ENCODE measurements at places on chromosomes 6 and 20.

DNA sequence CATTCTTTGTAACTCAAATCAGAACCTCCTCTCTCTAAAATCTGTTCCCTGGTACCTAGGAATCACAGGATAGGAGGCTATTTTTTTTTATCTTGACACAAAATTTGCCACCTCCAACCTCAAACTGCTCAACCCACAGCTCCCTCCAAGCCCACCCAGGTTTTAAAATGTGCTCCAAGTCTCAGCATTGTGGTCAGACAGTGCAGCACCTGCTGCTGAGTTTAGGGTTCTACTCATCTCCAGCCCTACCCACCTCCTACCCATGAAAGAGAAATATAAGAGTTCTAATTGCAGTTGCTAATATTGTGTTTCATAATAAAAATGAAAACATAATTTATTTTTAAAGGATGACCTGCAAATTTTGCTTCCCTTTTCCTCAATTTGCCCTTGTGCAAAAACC is 496.5 kb downstream of the MAFB start:
- no peak for DNase-seq

DNA sequence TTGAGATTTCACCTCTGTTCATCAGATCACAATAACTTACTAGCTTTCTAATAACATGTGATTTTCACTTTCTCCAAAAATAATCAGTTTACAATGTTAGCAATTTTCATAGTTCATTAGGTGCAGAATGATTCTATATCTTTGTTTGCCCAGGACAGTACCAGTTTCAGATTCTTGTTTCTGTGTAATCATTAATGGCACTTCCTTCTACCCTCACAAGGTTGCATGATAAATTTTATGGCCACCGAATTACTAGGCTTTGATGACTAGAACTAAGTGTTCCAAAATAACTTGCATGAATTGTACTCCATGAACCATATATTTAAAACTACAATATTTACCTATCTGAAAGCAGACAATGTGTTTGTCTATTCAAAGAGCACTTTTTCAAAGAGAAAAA is 442.3 kb downstream of the EPHA7 start:
- no peak for DNase-seq

GRCh38 chr20:47452736-47453161 is 48.9 kb upstream of the NCOA3 start:
- DNase-seq = no peak

GRCh38 chr20:18984238-18985200 is 170.9 kb downstream of the SCP2D1 start:
- no peak for DNase-seq

- DNase-seq = no peak
Observed at GRCh38 chr20:20364593-20365479, 3.1 kb upstream of the INSM1 start.

DNA sequence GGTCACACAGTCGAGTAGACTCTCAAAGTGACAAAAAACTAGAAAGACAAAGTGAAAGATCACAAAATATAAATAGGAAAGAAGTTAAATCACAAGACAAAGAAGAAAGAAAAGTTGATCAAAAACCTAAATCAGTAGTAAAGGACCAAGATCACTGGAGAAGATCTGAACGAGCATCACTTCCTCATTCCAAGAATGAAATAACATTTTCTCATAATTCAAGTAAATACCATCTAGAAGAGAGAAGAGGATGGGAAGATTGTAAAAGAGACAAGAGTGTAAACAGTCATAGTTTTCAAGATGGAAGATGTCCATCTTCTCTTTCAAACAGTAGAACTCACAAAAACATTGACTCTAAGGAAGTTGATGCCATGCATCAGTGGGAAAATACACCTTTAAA is 31.6 kb upstream of the GJA10 start:
- DNase-seq = no peak

GRCh38 chr6:150008588-150008987 is 16.7 kb downstream of the RAET1L start:
- no peak for DNase-seq

GRCh38 chr20:40961686-40962640 is 66.7 kb upstream of the TOP1 start:
- no peak for DNase-seq

- DNase-seq = no peak
Observed at GRCh38 chr6:23728707-23729106, 397.3 kb upstream of the NRSN1 start.

GRCh38 chr20:44997668-44998067 is 31.4 kb downstream of the STK4 start:
- no peak for DNase-seq
